Fibroblast of skin of scalp (primary cell): ENCODE measurements at places on chromosomes 13 and 19.
A peak's percentile ranks its signal among the peaks of the same experiment; 100 is the strongest.

DNA sequence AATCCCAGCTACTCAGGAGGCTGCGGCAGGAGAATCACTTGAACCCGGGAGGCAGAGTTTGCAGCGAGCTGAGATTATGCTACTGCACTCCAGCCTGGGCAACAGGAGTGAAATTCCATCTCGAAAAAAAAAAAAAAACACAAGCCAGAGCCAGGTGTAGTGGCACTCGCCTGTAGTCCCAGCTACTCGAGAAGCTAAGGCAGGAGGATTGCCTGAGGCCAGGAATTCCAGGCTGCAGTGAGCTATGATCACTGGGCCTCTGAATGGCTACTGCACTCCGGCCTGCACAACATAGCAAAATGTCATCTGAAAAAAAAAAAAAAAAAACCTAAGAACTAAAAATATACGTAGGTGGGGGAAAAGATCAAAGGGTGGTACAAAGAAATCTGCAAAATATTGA is 19.4 kb downstream of the EPS15L1 start:
- DNase-seq, result no peak

- DNase-seq, result no peak
Measured at GRCh38 chr19:46927893-46928292, 67.1 kb downstream of the ARHGAP35 start.

DNA sequence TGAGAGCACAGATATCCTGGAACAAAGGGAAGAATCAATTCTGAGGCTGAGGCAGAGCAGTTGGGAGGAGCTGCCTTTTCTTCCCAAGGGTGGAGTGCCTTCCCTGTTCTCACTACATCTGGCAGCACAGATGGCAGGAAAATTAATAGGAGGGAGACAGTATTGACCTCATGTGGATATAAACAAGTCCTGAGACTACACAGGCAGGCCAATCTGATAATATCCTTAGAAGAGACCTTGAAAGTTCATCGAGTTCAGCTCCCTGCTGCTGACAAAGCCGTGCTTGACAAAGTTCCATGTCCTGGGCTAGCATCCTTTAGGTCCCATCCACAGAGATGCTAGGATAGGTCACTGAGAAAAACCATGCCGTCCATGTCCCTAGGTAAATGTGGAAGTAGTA is 1451.5 kb downstream of the EFNB2 start:
- DNase-seq, result no peak

DNA sequence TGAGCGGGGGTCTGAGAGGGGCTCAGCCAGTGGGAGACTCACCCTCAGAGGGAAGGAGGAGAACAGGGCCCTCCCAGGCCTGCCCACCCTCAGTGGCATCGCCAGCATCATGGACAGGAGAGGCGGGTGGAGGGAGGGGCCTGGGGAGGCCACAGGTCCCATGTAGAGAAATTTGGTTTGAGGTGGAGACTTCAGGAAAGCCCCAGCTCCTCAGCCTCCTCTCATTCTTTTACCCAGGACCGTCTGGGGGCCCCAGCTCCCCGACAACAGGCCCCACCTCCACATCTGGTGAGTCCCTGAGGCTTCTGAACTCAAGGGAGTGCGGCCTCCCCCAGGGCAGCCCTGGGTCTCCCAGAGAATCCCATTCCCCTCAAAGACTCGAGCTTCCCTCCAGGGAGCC is 3.1 kb downstream of the LILRB1 start:
- DNase-seq, result no peak

GRCh38 chr13:26819046-26819445 is 58.5 kb upstream of the GPR12 start:
- no peak for DNase-seq

DNA sequence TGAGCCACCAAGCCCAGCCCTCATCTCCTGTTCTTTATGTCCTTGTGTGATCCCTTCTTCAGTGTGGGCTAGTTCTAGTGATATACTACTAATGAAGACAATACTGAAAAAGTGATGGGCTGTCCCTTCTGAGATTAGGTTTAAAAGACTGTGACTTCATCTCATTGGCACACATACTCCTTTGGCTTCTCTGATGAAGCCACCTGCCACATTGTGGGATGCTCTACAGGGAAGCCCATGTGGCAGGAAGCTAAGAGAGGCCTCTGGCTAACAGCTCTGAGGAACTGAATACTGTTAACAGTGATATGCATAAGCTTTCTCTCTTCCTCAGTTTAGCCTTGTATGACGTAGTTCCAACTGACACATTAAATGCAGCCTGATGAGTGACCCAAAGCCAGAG is 13.6 kb downstream of the CSNK1A1L start:
- DNase-seq, result no peak

- no peak for DNase-seq
Measured at GRCh38 chr13:65990684-65991083, 1239.5 kb downstream of the PCDH9 start.

DNA sequence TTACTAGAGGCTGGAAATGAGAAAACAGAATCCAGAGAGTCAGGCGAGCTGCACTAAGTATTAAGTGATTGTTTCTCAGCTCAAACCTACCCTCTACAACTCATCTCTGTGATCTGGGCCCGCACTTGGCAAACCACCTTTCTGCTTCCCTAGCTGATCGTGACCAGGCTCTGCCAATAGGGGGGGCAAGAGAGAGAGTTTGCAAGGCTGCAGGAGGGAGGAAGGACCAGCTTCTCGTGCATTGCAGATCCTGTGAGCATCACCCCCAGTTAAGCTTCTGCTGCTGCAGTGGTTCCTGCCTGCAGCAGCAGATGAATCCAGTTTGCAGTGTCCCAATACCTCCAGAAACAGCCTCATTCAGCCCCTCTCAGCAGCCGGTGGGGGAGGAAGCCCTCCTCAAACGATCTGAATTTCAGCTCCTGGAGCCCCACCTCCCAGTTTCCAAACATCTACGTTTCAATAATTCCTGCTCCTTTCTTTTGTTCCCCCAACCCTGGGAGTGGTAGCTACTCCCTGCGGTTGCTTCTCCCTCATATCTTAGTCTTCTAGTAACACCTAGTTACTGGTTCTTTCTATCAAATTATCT is 20.0 kb downstream of the XRCC1 start:
- DNase-seq, result peak; percentile 67

- no peak for DNase-seq
Measured at GRCh38 chr19:30908262-30908771, 440.9 kb downstream of the TSHZ3 start.

GRCh38 chr13:74866101-74866500 is 615.9 kb downstream of the TBC1D4 start:
- DNase-seq, result peak; percentile 50

GRCh38 chr13:31174018-31174417 is 12.3 kb upstream of the HSPH1 start:
- peak; percentile 39 for DNase-seq

- DNase-seq, result no peak
Measured at GRCh38 chr13:20494656-20495055, 31.0 kb downstream of the CRYL1 start.

GRCh38 chr19:7663706-7664105 is 5.1 kb upstream of the RETN start:
- DNase-seq, result no peak

DNA sequence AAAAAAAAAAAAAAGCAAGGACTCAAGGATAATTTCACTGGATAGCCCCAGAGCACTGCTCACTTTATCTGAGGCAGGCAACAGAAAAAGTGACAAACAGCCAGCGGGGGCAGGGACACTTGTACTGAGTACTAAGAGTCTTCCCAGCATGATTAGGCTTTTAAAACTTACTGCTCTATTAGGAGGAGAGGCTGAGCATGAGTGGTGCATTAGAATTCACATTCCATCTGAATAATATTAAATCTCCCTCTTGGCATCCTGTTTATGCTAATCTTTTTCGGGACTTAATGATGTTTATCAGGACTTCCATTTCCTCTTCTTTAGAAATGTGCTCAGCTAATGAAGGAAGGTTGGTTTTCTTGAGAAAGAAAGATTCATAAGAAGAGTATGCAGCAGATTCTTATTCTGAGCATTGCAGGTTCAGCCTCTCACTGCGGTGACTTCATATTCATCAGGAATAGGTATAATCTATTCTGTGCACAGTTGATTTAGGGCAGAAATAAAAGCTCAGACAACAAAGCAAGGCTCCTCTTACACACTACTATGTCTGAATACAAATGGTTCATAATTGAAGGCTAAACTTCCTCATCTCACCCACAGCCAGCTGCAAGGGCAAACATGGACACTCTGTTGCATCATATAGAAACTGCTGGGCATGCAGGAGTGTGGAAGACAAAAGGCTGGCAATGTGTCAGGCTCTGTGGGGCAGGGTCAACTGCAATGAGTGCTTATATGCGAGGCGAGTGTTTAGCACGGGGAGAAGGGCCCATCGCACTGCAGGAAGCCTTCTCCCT is 107.0 kb downstream of the KL start:
- DNase-seq, result peak; percentile 46

DNA sequence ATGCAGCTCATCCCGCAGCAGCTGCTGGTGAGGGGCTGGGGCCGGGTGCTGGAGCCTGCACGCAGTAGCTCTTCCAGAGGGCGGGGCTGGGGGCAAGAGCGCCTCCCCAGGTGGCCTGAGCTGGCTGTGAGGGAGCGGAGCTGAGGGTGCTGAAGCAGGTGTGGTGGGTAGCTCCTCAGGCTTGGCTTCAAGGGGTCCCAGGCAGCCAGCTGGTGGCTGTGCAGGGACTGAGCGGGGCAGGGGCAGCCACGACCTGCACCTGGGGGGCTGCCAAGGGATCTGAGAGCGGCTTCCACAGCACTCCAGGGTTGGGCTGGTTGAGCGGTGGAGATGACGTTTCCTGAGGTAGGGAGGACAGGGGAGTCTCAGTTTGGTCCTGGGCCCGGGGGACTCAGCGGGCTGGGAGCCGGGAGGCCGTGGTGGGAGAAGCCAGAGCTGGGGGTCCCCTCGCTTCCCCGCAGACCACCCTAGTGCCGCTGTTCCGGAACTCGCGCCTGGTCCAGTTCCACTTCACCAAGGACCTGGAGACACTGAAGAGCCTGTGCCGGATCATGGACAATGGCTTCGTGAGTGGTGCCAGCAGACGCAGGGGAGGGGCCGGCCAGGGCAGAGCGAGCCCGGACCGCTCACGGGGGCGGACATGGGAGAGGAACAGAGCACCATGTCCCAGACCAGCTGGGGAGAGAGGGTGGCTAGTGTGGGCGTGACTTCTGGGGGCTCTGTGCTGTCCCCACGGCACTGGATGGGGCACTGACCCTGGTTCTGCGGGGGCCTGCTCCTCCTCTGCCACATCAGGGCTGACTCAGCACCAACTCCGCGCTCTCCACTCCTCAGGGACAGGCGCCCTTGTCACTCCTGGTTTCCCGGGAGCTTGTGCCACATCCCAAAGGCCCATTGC is 7.4 kb downstream of the PTOV1 start:
- DNase-seq, result no peak

DNA sequence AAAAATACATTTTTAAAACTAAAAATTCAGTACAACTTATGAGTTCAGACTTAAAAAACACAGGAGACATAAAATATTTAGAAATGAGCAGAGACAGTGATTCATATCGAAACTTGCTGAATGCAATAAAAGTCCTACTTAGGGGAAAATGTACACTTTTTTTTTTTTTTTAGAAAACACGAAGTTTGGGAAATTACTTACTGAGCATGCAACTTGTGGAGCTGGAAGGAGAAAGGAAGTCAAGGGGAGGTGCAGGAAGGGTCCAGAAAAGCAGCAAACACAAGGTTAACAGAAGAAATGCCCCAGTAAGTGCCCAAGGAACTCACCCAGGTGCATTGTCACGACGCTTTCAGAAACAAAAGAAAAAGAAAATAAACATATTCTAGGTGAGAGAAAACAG is 18.6 kb upstream of the LAIR1 start:
- DNase-seq, result no peak

DNA sequence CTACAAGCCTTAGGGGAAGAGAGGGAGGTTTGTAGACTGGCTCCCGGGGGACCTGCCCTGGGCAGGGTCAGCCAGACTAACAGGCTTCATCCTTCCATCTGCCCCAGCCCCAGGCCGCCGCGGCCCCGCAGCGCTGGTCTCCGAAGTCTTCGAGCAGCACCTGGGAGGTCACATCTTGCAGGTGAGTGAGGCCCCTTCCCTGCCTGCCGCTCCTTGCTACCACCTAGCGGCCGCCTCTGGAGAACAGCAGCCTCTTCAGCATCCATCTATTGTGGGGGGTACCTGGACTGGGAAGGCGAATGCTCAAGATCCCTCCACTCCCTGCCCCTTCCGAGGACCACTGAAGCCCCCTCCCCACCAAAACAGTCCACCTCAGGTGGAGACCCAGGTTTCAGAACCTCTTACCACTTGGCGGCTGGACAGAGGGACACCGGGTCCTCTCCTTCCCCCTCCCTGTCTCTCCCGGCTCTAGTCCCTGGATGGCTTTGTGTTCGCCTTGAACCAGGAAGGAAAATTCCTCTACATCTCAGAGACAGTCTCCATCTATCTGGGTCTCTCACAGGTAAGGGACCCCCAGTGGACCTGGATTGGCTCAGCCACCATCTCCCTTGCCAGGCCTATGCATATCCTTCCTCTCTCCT is 12.7 kb downstream of the NPAS1 start:
- no peak for DNase-seq

- DNase-seq, result no peak
Measured at GRCh38 chr13:36261011-36261410, 36.6 kb downstream of the CCDC169 start.

DNA sequence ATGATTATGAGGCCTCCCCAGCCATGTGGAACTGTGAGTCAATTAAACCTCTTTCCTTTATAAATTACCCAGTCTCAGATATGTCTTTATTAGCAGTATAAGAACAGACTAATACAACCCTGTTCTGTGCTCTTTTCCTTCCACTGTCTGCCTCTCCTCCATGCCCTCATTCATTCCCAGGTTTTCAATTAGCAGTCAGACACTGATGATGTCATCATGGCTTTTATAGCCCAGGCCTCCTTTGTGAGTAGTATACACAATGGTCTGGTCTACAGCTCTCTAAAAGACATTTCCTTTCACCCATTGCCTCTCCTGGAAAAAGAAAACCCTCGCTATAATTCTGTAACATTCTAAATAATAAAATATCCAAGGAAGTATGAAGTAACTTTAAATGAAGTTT is 25.5 kb downstream of the FGF14 start:
- DNase-seq, result no peak

GRCh38 chr13:100234524-100235136 is 145.7 kb downstream of the PCCA start:
- peak; percentile 33 for DNase-seq

- peak; percentile 12 for DNase-seq
Measured at GRCh38 chr19:43662487-43662886, 7.5 kb downstream of the PLAUR start.

DNA sequence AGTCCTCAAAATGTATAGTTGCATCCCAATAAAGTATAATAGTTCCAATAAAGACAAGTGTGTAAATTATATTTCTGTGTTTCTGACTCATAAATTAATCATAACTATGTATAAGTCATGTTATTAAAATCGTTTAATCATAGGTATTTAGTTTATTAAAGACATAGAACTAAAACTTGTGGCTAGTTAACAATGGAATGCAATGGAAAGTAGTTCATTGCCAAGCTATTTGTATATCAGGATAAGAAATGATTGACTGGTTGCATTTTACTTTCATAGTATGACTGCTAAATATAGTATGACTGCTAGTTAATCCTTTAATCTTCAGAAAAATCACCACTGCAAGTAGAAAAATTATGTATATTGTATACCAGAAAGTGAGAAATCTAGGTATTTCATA is 16.9 kb downstream of the COG3 start:
- no peak for DNase-seq

- DNase-seq, result no peak
Measured at GRCh38 chr13:108345016-108345415, 75.5 kb downstream of the TNFSF13B start.
